ENCODE measurements at places on chromosomes 2 and 18.

DNA sequence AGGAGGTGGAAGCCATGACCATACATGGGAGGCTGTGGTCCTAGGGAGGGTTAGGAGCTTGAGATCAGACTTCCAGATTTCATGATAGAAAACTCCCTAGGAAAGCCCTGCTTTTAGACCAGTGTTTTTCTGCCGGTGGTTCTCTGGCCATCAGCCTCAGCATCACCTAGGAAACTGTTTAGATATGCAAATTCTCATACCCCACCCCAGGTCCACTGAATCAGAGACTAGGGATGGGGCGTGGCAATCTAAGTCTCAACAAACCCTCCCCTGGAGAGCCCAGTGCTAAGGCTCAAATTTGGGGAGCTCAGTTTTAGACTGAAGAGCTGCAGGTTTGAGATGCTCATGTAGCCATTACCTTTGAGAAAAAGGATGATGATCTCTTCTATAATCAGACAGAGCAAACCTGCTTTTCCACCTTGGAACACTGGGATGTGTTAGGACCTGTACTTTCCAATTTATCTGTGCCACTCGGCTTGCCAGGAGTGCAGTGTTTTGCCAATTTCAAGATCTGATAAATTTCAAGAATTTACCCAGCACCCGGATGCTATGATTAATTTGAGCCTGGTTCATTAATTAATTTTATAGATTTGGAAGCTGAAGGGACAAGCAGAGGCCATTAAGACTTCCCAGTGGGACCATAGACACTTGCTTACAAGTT lies 31.5 kb upstream of the LYPD6B start:
- no peak for DNase-seq

DNA sequence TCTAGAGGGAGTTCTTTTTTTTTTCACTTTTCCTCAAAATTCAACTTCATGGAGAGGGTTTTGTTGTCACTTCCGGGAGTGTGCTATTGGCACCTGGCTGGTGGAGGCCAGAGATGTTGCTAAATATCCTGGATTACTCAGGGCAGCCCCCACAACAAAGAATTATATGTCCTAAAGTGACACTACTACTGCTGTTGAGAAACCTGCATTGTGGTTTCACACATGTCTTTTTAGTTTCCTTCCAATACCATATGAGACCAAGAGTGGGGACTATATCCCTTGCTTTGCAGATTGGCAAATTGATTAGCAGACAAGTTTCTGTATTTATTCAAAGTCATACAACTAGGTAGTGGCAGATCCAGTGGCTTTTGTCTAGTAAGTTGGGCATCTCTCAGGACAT lies 826.8 kb downstream of the TRIB2 start:
- DNase-seq: no peak

- DNase-seq: no peak
These were observed 4.5 kb downstream of the RBKS start for GRCh38 chr2:27885661-27886060.

- no peak for DNase-seq
These were observed 193.8 kb downstream of the RPIA start for GRCh38 chr2:88885275-88885674.

GRCh38 chr18:69968039-69968438 lies 20.4 kb upstream of the CD226 start:
- peak; percentile 48 for DNase-seq

DNA sequence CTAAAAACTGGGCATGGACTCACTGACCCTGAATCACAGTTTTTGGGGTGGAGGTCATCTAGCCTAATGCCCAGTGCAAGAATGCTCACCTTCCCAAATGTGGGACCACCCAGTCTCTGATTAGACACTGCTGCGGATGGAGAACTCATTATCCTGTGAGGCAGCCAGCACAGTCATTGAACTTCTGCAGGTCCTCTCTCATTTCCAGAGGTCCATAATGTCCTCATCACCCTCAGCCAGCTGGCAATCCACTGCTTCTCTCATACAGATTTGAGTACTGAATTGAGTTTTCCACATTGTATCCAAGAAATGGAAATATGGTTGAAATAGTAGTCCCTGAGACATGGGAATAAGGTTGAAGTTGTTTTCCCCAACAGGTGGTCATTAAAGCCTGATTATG lies 5.0 kb upstream of the MYO5B start:
- no peak for DNase-seq

DNA sequence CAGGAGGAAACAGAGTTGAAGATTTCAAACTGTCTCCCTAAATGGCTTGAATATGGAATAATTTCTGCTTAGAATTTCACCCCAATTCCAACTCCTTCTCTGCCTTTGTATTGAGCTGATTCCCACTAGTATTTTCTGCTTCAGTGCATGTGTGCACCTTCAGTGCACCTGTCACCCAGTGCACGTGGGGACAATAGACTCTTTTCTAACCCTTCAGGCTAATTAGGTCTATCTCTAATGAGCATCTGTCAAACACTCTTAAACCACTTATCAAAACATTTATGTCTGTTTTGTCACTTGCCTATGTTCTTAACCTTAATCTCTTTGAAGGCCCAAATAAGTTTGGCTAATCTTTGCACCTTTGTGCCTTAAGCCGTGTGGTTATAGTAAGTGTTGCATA lies 232.0 kb upstream of the NETO1 start:
- DNase-seq: no peak

- DNase-seq: no peak
These were observed 163.4 kb upstream of the NOSTRIN start for GRCh38 chr2:168639018-168639417.

- no peak for DNase-seq
These were observed 60.0 kb upstream of the OTOS start for GRCh38 chr2:240200230-240201051.

GRCh38 chr18:50857694-50858093 lies 21.2 kb upstream of the ME2 start:
- DNase-seq: no peak

All from activated naive CD4-positive, alpha-beta T cell (primary cell).